ENCODE measurements at places on chromosomes 7 and 10.

GRCh38 chr10:60414877-60415585 is 25.4 kb upstream of the ANK3 start:
- DNase-seq, result no peak

GRCh38 chr10:69216577-69217118 is 3.5 kb upstream of the HKDC1 start:
- DNase-seq, result no peak

- peak; percentile 83 for DNase-seq
Measured at GRCh38 chr7:128347647-128348097, 4.0 kb upstream of the RBM28 start.

DNA sequence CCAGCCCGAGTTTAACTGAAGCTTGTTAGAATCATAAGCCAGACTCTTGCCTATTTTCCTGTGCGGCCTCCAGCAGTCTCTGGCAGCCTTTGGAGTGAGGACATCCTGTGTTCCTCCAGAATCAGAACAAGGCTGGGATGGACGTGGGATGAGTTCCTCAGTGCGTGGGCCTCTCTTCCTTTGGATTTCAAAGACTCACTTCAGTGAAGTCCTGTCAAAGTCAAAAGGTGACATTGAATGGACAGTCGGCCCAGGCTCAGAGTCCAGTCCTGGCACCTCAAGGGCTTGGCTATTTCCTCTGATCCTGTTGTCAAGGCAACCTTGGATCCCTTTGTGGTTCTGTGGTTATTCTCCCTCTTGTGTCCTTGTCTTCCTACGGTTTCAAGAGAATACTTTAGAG is 21.4 kb upstream of the SMC3 start:
- no peak for DNase-seq

DNA sequence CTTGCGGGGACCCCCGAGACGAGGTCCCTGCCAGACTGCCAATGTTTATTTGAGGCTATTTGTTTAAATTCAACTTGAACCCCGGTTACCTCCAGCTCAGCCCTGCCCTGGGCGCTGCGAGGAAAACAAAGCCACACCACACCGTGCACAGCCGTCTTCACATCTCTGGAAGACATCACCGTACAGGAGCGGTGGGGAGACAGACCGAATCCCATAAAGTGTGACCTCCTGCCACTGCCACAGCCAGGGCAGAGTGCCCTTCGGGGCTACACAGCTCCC is 40.0 kb downstream of the PRKAG2 start:
- DNase-seq, result no peak

DNA sequence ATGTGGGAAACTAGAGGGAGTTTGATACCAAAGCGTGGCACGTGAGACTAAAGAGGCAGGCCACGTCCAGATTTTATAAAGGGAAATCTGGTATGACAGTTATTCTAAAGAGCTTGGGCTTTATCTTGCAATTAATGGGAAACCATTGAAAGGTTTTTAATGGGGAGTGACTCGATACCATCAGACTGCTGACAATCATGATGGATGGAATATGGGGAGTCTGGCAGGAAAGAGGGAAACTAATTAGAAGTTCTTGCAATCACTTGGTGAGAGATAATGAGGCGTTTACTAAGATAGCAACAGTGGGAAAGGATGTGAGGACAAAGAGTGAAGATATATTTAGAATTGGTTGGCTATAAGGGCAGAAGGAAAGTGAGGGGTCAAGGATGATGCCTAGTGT is 94.0 kb downstream of the MBL2 start:
- no peak for DNase-seq

DNA sequence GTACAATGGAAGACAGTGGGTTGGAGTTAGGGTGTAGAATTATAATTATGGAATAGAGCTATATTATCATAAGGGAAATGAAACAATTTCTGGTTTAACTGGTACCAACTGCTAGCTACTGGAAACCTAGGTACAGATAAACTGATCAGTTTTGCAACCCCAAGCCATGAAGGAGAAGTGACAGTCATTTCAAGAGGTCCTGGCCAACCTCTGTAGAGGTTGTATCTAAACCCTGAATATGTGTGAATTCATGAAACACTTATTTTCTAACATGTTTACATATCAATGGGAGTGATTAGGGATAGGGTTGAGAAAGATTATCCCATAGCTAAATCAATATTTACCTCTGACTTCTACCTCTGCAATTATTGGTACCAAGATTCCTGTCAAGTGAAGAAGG is 29.9 kb upstream of the CC2D2B start:
- no peak for DNase-seq

GRCh38 chr10:95291365-95292039 is 699 bp upstream of the PDLIM1 start:
- DNase-seq, result no peak
